Left renal pelvis (tissue), 4 donors: ENCODE measurements at places on chromosomes 5 and 9.

DNA sequence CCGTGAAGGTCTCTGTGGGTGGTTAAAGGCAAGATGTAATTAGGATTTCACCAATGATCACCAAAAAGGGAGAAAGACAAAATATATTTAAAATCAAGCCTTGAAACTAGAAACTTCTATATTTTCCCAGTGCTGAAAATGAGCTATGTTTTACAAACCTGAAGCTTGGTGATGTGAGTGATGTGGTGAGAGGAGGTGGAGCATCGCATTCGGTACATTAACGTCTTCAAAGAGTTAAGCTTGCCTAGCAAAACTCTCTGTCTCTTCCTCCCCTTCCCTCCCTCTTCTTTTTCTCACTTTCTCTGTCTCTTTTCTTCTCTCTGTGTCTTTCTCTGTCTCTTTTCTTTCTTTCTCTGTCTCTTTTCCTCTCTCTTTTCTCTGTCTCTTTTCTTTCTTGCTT, 347.3 kb upstream of the IRX2 start:
- DNase-seq, result no peak

- no peak for DNase-seq
Measured at GRCh38 chr5:15474143-15474719, 25.7 kb upstream of the FBXL7 start.

GRCh38 chr5:143946837-143947236, 134.9 kb downstream of the HMHB1 start:
- no peak for DNase-seq

DNA sequence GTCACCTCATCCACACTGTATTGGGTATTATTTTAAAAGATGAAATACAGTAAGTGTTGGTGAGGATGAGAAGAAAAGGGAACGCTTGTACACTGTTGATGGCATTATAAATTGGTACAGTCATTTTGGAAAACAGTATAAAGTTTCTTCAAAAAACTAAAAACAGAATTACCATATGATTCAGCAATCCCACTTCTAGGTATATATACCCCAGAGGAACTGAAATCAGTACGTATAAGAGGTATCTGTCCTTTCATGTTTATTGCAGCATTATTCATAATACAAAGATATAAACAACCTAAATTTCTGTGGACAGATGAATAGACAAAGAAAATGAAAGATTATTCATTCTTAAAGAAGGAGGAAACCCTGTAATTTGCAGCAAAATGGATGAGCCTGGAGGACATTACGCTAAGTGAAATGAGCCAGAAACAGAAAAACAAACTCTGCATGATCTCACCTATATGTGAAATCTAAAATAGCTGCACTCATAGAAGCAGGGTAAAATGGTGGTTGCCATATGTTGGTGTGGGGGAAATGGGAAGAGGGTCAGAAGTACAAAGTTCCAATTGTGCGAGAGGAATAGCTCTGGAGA, 191.6 kb downstream of the TRIM36 start:
- DNase-seq, result no peak

- no peak for DNase-seq
Measured at GRCh38 chr5:83026516-83026915, 50.7 kb downstream of the TMEM167A start.

DNA sequence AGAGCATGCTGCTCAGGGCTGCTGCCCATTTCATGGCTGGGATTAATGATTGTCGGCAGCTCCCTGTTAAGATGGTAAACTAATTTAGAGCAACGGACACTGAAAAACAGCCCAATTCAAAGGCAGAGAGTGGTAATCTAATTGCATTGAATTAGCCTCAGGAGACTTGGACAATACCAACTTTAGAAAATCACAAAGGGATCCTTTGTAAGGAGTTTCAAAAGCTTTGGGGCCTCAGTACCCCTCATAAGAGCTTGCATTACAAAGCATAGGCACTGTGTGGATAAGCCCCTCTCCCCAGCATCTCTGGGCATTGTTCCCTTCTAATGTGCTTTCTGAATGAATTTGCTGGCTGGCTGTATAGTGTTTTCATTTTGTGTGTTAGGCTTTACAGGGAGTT, 6.7 kb downstream of the GLRA1 start:
- no peak for DNase-seq

DNA sequence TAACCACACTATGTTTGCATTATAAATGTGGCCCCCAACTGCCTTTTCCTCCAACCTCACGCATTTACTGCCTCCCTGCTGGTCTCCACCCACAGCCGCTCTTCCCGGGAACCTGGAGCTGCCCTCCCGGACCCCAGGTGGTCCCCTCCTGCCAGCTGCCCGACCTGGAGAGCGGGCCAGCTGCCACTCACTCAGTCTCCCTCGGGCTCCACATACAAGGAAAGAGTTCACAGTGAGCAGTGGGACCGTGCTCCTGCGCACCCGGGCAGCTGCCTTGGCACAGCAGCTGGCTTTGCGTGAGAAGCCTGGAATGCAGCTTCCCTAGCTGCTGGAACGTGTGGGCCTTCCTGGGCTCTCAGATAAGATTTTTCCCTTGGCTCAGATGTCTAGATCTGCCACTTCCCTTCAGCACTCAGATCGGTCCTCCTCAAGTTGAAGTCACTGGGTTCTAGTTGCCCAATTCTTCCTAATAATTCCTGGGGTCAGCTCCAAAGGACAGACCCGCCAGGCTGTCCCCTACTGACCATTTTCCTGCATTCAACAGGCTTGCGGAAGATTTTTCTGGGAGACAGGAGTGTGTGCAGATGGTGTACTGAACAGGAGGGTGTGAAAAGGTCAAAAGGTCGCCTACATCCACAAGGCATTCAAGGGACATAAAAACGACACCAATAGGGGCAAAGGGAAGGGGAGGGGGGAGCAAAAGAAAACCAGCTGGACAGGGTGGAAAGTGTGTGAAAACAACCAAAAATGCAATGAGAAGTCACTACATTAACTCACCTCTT, 69.1 kb downstream of the MYO10 start:
- DNase-seq, result no peak

GRCh38 chr5:140043508-140043872, 391 bp upstream of the NRG2 start:
- DNase-seq, result no peak

DNA sequence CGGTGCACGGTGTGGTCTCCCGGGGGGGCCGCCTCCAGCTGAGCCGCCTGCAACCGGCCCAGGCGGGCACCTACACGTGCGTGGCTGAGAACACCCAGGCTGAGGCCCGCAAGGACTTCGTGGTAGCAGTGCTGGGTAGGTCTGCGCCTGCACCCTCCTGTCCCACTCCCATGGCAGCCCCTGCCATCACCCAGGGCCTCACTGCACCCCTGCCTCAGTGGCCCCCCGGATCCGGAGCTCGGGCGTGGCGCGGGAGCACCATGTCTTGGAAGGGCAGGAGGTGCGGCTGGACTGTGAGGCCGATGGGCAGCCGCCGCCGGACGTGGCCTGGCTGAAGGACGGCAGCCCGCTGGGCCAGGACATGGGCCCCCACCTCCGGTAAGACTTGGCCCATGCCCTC, 53.8 kb upstream of the ASS1 start:
- no peak for DNase-seq

GRCh38 chr5:40634154-40634553, 45.6 kb upstream of the PTGER4 start:
- DNase-seq, result no peak

- DNase-seq, result no peak
Measured at GRCh38 chr5:581266-581665, 30.9 kb upstream of the CEP72 start.

GRCh38 chr9:32344551-32345182, 39.8 kb upstream of the ACO1 start:
- no peak for DNase-seq

- no peak for DNase-seq
Measured at GRCh38 chr5:143898381-143898780, 86.4 kb downstream of the HMHB1 start.

GRCh38 chr5:137491121-137491520, 8.0 kb downstream of the SPOCK1 start:
- DNase-seq, result no peak

- no peak for DNase-seq
Measured at GRCh38 chr9:126532019-126532462, 81.7 kb upstream of the LMX1B start.

- no peak for DNase-seq
Measured at GRCh38 chr9:114798101-114798500, 7.7 kb downstream of the TNFSF15 start.

DNA sequence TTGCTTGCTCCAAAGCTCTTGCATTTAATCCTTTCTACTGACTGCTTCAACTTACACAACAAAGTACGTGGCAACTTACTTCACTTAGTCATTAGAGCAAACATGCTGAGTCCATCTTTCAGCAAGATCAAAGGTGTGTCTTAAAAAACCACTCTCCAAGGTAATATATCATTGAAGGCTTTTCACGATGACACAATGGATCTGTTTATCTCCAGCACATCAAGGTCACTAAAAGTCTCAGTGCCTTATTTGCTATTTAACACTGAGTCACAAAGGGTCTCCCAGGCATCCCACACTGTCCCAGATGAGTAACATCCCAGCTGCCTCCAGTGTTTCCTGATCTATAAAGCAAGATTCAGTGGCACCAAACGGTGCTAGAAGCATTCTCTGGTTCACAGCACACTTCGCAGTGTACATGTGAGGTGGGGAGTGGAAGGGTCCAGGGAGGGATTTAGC, 3.7 kb upstream of the CLK4 start:
- DNase-seq, result no peak

DNA sequence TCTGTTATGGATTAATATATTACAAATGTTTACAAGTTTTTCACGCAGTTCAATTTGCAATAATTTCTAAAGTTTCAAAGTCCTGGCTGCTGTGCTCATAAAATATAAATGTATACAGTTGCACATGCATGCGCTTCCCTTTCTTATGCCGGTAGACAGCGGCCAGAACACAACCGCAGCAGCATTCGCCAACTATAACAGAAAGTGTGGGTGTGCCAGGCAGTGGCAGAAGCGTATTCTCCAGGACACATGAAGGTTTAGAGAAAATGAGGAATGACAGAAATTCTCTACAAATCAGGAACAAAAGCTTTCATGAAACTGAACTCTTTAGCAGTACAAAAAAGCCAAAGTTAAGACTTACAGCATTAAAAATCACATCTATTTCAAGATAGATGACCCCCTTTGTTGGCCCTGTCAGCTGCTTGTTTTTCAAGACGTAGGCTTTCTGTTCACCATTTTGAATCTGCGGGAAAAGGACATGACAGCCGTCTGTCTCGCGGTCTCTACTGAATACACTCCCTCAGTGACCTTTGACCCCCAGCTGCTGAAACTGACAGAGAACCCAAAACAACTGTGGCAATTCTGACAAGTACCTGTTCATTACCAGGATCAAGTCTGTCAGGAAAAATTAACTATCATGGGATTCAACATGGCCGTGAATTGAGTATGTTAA, 252.2 kb downstream of the SLF1 start:
- no peak for DNase-seq

- no peak for DNase-seq
Measured at GRCh38 chr5:131644370-131644769, 9.3 kb upstream of the RAPGEF6 start.

- DNase-seq, result no peak
Measured at GRCh38 chr9:81132318-81132717, 557.0 kb downstream of the TLE1 start.

GRCh38 chr5:142819825-142820224, 49.6 kb downstream of the ARHGAP26 start:
- no peak for DNase-seq

GRCh38 chr5:149433524-149434131, 54.5 kb upstream of the IL17B start:
- DNase-seq, result no peak

- DNase-seq, result no peak
Measured at GRCh38 chr5:146426305-146426704, 20.8 kb upstream of the TCERG1 start.

DNA sequence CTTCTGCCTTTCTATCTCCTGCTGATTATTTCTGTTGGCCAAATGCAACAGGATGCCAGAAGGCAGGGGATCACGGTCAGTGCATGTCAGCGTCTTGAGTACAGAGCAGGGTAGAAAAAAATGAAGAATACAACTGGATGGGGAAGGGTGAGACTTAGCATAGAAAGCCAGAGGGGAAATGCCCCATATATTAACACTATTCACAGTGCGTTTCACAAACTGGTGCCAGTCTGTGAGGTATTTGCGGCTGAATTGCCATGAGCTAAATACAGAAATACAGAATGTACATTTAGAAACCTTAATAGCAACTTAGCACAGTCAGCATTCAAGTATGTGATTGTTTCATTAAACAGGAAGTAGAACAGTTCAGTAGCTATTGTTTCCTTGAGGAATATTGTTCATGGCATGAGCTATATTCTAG, 31.0 kb upstream of the SLC1A3 start:
- DNase-seq, result no peak

DNA sequence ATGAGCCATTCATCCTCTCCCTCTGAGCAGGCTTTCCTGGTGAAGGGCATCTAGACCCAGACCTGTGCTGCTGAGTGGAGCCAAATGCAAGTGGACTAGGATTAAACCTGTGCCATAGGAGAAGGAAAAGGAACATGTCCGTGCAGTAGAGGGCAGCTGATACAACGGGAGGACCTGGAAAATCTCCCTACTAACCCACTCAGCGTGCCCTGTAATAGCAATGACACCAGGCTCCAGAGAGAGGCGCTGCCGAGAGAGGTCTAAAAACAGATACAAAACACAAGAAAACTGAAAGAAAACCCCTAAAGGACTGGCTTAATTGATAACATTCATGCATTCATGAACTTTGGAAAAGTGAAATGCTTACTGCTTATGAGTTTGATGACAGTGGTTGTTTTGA, 60.8 kb downstream of the PFDN1 start:
- no peak for DNase-seq

- DNase-seq, result no peak
Measured at GRCh38 chr9:129667378-129667777, 1.9 kb downstream of the PRRX2 start.

- no peak for DNase-seq
Measured at GRCh38 chr5:111779922-111780292, 22.9 kb upstream of the NREP start.

GRCh38 chr5:96176022-96176421, 214.4 kb upstream of the ELL2 start:
- no peak for DNase-seq

- no peak for DNase-seq
Measured at GRCh38 chr9:109483744-109484429, 14.2 kb downstream of the PTPN3 start.

DNA sequence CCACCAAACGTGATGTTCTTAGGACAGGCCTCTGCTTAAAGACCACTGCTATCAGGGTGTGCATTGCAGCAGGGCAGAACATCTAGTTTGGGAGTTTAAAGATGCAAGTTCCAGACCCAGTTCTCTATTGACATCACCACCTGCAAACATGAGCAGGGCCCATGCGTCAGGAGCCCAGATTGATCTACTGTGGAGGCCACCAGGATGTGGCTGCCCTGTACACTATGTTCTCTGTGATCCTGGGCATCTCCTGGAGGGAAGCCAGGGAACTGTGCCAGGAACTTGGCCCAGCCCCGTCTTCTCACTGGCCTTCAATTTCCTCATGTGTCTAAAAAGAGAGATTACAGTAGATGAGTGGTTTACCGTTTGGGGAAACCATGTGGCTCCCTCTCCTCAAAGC, 87.1 kb downstream of the PDE6A start:
- DNase-seq, result no peak

DNA sequence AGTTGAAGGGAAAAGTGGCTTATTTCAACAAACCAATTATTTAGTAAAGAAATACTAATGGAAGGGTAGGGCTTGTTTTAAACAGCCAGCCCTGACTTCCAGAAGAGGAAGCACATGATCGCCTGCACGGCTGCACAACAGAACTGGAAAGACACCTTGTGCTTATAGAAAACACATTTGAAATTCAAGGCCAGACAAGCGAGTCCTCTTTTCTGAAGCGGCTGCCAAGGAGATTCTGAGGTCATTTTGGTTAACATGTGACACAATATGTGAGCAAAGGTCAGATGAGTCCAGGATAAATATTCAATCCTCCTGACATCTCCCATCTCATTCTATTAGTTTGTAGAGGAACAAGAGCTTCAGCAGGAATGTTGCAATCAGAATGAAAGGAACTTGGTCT, 461.4 kb upstream of the ST8SIA4 start:
- DNase-seq, result no peak
